ENCODE measurements at places on chromosomes 11 and 22. TPM values are rescaled to one million over a fixed set of nuclear protein-coding genes. Genes with fewer than 3 reads are reported as not detected.

- no peak for DNase-seq
Observed at GRCh38 chr22:25358421-25359170, 139.2 kb downstream of the CRYBB2 start.

GRCh38 chr11:27084518-27084917 lies 43.9 kb downstream of the BBOX1 start:
- DNase-seq: no peak

- no peak for DNase-seq
Observed at GRCh38 chr11:64713016-64713707, 9.8 kb downstream of the NRXN2 start.

DNA sequence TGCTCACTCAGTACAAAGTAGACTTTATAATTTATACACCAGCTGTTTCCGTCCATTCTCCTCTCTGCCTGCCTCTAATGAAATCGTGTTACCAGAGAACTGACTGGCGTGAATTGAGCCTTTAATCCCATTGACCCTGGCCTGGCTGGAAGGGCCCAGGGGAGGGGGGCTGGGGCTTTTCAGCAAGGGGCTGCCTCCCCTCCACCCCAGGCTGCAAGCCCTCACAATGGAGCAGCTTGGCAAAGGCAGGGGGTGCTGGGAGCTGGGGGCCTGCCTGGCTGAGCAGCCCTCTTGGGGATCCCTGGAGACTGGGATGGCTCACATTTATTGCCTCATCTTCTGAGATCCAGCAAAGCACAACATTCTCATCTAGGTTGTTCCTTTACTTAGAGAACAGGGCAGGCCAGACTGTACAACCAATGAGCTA lies 25.8 kb upstream of the LMO1 start:
- DNase-seq: no peak

Gene OR5F1
- total RNA-seq: not detected

Gene LYVE1
- total RNA-seq: 64.3 TPM

Gene RAG2
- not detected for total RNA-seq
